ENCODE measurements at places on chromosomes 16 and 17.

DNA sequence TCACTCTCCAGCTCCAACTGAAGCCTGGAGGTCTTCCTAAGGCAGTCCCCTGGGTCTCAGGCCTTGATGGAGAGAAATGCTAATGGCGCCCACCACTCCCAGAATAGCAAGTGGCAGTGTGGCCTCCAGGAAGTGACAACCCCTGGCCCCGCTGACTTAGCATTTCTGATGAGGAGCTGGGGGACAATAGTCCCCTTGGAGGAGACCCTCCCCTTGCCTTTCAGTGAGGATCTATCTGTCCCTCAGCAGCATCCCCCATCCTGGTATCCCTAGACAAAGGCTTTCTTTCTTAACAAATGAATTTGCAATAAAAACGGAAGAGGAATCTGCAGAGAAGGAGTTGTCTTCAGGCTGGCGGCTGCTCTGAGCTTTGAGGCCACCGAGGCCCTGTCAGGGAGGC, 68.8 kb downstream of the LITAF start:
- no peak for DNase-seq

- DNase-seq = no peak
Measured at GRCh38 chr17:80738020-80738808, 193.6 kb downstream of the RPTOR start.

DNA sequence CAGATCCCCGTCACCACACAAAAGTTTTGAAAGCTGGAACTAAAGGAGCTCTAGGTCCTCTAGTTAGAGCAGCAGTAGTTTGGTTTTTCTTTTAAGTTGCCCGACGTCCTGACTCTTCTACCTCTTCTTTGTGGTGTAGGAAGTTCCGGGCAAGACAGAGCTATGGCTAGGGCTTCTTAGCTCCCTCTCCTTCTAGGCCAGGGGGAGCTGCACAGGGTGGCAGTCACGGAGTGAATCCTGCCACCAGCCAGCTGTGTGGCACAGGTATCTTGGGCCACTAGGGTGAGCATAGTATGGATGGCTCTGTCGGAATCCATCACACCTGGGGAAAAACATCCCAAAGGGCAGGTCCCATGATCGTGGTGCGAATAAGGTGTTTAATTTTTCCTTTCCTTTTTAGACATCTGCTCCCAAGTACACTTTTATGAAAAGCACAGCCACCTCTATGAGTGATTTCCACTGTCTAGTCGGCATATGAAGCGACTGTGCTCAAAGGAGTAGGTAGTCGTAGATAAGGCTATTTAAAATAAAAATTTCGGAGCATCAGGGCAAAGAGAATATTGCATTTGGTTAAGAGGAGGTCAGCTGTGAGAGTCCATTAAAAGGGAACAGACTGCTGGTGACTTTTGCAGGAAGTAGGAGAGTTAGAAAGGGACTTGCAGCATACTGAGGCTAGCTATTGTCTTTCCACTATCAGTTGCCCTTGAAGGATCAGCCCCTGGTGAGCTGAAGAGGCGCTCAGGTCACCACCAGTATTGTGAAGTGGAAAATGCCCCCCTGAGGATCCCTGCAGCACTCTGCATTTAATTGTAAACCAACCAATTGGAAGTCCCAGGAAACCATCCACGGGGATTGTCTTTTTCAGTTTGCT, 2.1 kb downstream of the PRKCA start:
- DNase-seq = peak; percentile 40

- no peak for DNase-seq
Measured at GRCh38 chr16:75578212-75578611, 12.0 kb downstream of the GABARAPL2 start.

GRCh38 chr17:9095390-9095789, 74.1 kb downstream of the NTN1 start:
- no peak for DNase-seq

GRCh38 chr16:17323171-17323570, 147.6 kb downstream of the XYLT1 start:
- no peak for DNase-seq

- no peak for DNase-seq
Measured at GRCh38 chr17:49209061-49209571, 1.3 kb downstream of the GNGT2 start.

GRCh38 chr16:84726079-84726668, 26.4 kb downstream of the USP10 start:
- peak; percentile 58 for DNase-seq

DNA sequence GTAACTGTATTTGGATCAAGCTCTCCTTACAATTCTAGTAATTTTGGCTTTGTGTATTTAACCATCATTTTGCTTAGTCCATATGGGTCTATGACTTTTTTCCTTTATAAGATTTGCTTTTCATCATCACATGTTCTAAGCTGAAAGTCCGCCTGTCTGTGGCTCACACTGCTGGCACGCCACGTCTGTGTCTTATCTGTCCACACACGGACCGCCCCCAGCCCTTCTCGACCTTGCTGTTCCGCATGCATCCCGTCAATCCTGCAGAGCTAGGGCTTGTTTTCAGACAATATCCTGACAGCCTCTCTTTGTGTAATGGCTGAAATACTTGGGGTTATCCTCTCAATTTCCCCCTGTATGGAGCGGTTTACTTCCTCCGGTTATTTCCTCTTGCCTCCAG, 8.4 kb upstream of the ALDH3A1 start:
- DNase-seq = no peak

- DNase-seq = no peak
Measured at GRCh38 chr17:67606896-67607604, 110.7 kb upstream of the NOL11 start.

DNA sequence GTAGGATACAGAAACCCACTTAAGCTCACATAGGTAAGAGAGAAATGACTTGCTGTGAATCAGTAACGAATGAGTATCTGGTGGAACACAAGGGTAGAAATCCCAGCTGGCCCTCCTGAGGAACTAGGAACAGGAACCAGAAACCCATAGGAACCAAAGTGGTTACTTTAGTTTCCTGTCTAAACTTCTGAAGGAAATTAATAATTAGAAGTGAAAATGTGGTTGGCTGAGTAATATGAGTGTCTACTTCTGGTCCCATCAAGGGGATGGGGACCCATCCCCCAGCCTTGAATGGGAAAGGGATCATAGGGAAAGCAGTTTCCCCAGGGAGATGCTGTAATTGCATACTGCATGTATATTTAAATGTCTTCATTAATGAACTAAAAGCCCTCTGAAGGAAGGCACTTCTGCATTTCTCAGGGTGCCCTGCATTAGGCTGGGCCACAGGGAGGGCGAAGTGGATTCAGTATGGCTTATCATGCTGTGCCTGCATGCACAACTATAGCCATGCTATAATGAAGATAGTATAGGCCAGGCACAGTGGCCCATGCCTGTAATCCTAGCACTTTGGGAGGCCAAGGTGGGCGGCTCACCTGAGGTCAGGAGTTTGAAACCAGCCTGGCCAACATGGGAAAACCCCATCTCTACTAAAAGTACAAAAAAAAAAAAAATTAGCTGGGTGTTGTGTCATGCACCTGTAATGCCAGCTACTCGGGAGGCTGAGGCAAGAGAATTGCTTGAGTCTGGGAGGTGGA, 45.6 kb downstream of the CYB5B start:
- DNase-seq = no peak

DNA sequence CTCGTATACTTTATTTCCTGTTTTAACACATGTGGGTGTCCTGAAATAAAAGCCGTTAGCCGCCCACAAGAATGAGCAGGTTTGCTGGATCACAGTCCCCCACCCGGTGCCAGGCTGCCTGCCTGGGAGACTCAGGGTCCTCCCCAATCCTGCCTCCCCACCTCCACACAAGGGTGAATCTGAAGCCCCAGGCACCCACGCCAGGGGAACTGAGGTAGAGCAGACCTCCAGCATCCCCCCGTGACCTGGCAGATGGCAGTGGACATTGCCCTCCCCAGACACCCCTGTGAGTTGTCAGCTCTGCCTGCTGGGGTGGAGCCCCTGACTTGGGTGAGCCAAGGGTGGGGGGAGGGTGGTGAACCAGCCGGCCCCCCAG, 114.8 kb downstream of the METRNL start:
- DNase-seq = no peak

All from NCI-H2107 (cell line).